Hindlimb muscle (tissue), 1 donor: ENCODE measurements at places on chromosomes 6 and 20. TPM values are rescaled to one million over a fixed set of nuclear protein-coding genes. Genes with fewer than 3 reads are reported as not detected.

GRCh38 chr6:136926383-136926782, 4.3 kb downstream of the SLC35D3 start:
- DNase-seq: no peak

GRCh38 chr20:44111712-44112335, 75.2 kb downstream of the JPH2 start:
- no peak for DNase-seq

DNA sequence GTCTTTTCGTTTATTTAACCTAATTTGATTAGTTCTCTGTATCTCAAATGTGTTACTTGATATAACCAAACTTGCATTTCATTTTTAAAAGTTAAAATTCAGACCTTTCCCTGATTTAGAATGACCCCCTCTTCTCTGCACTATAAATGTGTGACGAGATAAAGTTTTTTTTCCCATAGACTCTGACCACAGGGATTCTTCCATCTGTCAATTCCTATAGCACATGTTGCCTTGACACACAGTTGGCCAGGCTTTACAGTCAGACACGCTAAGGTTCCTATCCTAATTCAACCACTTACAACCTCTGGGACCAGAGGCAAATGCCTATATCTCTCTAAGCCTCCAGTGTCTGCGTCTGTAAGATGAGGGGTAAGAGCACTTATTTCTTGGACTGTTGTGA, 40.6 kb downstream of the KCNS1 start:
- no peak for DNase-seq

DNA sequence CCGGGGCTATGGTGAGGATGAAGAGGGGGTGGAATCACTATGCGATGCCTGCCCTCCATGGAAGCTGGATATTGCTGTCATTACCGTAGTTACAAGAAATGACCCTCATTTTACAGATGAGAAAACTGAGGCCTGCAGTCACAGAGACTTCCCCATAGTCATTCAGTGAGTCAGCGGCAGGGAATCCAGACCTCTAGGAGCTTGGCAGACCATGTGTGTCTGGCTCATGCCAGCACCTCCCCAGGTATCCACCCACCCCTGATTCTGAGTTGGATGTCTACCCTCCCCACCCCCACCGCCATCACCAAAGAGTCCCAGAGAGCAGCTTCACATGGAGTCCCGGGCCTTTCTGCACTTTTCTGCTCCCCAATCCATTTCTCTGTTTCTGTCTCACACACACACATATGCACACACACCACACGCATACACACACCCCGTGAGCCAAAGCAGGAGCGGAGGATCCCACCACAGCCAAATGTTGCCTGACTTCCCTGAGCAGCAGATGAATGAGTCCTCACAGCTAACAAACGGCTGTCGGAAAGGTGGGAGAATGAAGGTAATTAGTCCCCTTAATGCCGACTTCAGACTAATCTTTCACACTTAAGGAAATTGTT, 24.8 kb downstream of the CDH22 start:
- DNase-seq: no peak

- DNase-seq: no peak
These were observed 231.0 kb downstream of the SMOC2 start for GRCh38 chr6:168671863-168672546.

DNA sequence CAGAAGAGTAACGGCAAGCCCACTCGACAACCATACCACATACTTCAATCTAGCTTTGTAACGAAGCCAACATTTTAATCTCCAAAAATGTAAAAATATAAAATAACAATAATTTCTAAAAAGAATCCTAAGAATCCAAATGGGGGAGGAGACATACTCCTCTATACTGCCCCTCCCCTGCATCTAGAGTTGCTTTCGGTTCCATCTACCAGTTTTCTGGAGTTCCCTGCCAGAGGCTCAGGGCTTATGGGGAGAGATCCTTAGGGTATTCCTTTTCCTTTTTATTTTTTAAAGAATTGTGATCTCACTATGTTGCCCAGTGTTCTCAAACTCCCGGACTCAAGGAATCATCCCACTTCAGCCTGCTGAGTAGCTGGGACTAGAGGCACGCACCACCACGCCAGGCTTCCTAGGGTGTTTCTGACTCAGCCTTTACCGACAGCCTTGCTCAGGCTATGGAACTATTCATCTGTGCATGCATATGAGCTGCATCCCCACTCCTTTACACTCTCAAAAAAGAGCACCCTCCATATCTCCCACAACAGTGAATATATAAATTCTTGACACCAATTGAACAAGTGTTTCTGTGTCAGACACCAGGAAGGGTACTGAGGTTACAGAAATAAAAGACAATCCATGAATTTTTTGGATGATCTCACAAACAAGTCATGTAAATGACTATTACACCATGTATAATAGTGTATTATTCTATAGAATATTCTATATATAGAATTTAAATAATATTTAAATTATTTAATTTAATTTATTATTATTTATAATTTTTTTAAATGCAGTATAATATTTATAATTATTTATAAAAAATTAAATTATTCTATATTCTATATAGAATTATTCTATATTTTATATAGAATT, 40.7 kb upstream of the UBR2 start:
- DNase-seq: no peak

- no peak for DNase-seq
These were observed 12.2 kb downstream of the SUN5 start for GRCh38 chr20:32991792-32992641.

DNA sequence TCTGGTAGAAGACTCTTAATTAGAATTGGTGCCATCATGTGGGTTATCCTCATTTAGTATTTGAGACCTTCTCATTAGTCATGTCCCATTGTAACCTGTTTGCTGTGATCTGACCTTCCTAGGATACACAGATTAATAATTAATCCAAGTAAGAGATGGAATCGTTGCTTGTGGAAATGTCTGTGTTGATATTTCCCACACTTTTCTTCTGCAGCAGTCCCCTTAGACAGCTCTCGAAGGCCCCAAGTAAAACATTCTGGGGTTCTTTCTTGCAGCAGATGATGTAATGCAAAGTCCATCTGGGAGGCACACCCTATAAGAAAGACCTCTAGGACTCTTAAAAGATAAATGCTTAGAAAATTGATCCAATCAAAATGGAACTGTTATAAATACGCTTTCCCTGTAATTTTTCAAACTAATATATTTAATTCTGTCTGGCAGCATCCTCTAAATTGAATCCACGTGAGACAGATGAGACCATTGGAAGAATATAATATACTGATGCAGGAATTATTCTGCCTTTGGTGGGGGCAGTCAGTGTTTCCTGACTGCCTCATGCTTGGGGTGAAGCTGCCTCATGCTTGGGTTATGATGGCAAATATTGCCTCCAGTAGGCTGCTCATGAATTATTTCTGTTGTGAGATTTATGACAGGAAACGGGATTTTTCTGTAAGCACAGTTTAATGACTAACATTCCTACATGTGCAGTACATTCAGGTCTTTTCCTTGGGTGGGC, 54.5 kb upstream of the ARMC2 start:
- DNase-seq: no peak

- peak; percentile 56 for DNase-seq
These were observed 194.9 kb downstream of the PHACTR1 start for GRCh38 chr6:12911427-12911826.

DNA sequence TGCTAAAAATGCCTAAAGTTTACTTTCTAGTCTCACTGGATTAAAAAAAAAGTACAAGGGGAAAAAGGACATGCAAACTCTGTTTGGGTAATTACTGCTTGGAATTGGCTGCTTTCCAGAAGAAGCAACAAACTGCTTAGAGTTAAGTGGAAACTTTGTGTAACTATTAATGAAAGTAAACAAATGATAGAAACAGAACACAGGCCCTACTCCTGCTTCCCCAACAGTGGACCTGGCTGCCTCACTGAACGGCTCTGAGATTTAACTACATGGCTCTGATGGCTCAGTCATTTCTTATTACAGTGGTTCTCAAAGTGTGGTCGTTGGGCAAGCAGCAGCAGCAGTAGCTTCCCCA, 108.5 kb downstream of the MAN1A1 start:
- DNase-seq: peak; percentile 39

GRCh38 chr6:55902796-55903195, 27.4 kb upstream of the BMP5 start:
- no peak for DNase-seq

DNA sequence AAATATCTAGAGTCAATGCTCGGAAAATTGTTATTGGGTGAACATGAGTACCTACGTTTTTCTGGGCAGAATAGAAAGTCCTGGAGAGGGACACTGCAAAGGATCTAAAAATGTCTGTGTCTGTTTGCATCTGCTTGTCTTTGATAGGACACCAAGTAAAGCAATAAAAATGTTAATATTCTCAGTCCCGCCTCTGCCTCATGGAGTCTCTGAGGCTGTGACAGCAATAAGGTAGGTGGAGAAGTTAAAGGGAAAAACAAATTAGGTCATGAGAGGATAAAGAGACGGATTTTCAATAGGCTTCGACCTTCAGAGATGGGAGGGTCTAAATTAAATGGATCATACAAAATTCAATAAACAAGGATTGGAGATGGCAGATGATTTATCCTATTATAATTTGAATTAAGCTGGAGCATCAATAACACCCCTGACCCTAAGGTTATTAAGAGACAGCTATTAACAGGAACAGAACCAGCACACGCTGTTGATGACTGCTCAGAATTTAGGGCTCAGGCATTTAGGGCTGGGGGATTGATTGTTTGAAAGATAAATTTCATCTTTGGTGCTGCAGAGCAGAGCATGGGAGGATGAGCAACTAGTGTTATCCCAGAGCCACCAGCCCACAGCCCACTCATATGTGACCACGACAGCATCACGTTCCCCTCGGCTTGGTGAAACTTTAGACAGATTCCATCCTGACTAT, 620.3 kb upstream of the CDH4 start:
- no peak for DNase-seq

DNA sequence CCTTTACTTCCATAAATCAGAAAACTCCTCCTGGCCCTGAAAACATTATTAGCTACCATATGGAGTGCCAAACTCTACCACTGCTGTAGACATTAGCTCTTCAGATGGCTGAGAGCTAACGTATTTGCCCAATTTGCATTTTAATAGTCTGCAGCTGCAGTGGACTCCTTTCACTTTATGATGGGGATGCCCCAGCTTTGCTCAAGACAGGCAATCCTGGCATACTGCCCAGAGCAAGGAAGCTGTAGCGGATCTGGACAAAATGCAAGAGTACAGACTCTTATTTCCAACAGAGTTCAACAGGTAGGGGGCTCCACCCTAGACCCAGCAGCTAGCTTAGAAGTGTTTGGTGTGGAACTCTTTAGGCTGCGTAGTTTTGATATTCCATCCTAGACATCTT, 246.7 kb downstream of the FOXC1 start:
- no peak for DNase-seq

DNA sequence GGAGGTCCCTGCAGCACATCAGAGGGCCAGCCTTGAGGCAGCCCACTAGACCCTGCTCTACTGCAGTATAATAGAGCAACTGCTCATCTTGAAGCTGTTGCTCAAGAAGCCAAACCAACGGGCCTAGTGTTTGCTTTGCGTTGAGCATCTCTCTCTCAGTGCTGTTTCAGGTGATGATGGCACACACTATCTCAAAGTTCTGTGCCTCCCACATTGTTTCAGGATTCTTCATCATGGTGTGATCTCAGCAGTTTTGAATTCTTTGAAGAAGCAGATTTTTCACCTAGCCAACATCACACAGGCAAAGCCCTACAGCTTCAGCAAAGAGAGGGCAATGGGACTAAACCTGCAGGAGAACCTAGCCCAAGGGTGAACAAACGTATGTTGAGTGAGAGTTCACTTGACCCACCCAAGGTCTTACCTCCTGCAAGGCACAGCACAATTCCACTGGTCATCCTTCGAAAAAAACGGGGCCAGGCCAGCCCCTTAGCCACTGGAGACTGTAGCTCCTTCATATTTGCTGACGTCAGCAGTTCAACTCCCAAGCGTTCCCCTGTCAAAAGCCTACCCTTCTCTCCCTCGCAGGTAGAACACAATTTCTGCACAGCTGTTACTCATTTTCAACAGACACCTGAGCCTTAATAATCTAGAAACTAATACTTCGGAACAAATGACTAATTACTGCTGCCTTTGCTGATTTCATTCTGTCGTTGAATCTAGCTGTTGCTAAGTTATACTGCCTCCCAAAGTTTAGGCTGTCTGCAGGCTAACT, 15.8 kb downstream of the MYB start:
- DNase-seq: no peak

DNA sequence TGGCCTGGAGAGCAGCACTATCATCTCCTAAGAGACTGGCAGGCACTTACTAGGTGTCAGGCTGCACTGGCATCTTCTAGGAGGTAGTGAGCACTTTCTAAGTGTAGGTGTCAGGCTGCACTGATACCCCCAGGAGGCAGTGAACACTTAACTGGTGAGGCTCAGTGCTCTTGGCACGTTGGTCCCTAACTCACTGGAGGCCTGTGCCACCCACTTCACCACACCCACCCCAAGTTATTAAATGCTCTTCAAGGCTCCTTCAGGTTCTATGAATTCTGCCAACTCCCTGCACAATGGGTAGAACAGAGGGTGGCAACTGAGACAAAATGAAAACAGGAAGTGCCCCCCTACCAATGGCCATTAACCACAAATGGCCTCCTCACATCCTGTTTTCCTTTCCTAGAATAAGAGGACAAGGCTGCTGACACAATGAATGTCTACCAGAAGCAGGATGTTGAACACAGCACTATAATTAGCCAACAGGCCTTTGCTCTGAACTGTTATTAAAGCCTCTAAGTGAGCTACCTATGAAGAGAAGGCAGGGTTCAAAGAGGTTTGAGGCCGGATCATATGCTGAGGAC, 29.4 kb downstream of the NCOA5 start:
- no peak for DNase-seq

DNA sequence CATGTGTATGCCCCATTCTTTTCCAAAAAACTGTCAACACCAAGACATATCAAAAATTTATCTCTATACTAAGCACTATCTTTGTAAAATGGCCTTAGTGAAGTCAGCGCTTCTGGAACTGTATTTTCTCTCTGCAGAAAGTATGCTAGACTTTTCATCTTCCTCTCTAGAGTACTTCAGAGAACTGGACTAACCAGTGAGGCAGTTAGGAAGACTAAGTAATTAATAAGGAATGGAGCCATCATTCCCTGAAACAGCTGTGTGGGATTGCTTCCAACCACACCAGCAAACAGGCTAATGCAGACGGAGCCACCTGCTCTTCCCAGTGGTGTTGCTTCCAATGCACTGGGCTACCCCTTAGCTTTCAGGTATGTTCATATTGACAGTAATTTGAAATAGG, 169.1 kb upstream of the FUT9 start:
- no peak for DNase-seq

The CAGE1 gene
- polyA plus RNA-seq: 0.06 TPM

The MYMX gene
- 20.5 TPM for polyA plus RNA-seq

The RCAN2 gene
- polyA plus RNA-seq: 3.2 TPM

The PRR18 gene
- polyA plus RNA-seq: 1.4 TPM
